ENCODE measurements at places on chromosomes 16 and 17. TPM values are rescaled to one million over a fixed set of nuclear protein-coding genes. Genes with fewer than 3 reads are reported as not detected.

TUBD1 gene
- total RNA-seq = 12.3 TPM

GUCY2D gene
- total RNA-seq = not detected

GRCh38 chr17:64129515-64129764 lies 504 bp downstream of the ERN1 start:
- peak overlapping the region; percentile 92 for H3K4me3 ChIP-seq
- peaks cover 34% of the 10 kb centered on the region for H3K36me3 ChIP-seq
- peak overlapping the region; percentile 92 for H3K27ac ChIP-seq
- H3K27me3 ChIP-seq = no peaks in the 10 kb centered on the region
- no peak for DNase-seq
- H3K4me1 ChIP-seq = peaks cover 57% of the 10 kb centered on the region

DNA sequence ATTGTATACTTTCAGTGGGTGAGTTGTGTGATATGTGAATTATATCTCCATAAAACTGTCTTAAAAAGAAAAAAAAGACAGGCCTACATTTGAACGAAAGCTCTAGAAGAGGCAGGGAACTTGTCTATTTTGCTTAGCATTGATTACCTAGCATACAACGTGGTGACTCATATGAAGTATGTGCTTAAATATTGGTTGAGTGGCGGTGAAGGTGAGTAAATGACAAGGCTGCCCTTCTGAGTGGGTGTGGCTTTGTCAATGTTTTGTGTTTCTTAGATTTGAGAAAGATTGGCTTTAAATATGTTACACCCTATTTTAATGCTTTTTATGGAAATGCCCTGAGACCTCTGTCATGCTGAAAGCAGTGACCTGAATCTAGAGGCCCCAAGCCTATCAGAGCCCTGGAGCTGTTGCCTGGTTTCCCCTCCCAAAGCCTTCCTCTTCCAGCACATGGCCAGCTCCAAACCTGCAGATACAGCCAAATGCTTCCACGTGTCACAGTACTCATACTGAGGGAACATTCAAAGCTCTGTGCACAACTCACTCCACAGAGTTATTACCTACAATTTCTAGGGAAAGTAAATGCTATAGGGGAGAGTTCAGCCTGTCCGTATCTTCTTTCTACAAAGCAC lies 260.0 kb downstream of the PHKB start:
- DNase-seq = no peak
- no peaks in the 10 kb centered on the region for H3K4me1 ChIP-seq
- H3K27me3 ChIP-seq = peaks cover 5% of the 10 kb centered on the region
- H3K4me3 ChIP-seq = no peak overlapping the region
- no peaks in the 10 kb centered on the region for H3K36me3 ChIP-seq
- H3K27ac ChIP-seq = no peak overlapping the region

DNA sequence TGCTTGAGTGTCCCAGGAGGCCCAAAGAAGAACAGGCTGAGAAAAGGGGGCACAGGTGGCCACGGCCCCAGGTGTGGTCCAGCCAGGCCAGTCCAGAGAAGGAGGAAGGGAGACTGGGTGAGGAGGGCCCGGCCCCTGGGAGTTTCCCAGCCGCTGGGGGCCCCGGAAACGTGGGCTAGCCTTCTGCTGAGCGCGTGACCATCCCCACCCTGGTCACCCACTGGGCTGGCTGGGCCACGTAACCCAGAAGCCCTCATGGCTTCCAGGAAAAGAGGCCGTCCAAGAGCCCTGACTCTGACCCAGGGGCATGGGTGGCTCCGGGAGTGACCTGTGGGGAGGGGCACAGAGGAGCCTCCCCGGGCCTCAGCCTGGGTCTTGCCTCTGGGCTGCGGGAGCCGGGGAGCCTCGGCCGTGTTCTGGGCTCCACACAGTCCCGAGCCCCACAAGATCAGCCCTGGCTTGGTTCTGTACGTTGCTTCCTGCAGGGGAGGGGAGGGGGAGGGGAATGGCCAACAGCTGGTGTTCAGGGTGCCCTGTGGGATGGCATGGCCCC lies 29.8 kb upstream of the ACSF3 start:
- DNase-seq = no peak
- H3K4me1 ChIP-seq = no peaks in the 10 kb centered on the region
- no peaks in the 10 kb centered on the region for H3K27me3 ChIP-seq

DNA sequence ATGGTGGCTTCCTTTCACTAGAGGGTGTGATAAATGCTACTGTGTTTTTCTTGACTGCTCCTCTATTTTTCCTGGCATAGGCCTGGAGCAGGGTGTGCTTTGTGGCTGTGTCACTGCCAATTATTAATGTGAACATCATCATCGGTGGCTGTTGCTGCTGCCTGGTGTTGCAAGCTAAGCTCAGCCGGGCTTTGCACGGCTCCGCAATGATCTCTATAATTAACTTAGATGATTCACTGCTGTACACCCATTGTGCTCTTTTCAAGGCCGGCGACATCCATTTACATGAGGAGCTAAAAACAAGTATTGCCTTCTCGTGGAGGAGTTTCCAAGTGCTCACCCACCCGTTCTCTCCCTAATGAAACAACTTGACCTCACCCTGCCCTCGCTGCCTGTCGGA lies 160.1 kb upstream of the IRX3 start:
- no peaks in the 10 kb centered on the region for H3K4me1 ChIP-seq
- H3K27ac ChIP-seq = no peak overlapping the region
- H3K27me3 ChIP-seq = peaks cover 2% of the 10 kb centered on the region
- H3K4me3 ChIP-seq = no peak overlapping the region

- H3K27me3 ChIP-seq = peaks cover 7% of the 10 kb centered on the region
- H3K36me3 ChIP-seq = no peaks in the 10 kb centered on the region
- no peak overlapping the region for H3K4me3 ChIP-seq
These were observed 63.4 kb upstream of the TANC2 start for GRCh38 chr17:62902531-62903220.

- H3K27ac ChIP-seq = no peak overlapping the region
- DNase-seq = no peak
- H3K4me1 ChIP-seq = peaks cover 11% of the 10 kb centered on the region
- H3K27me3 ChIP-seq = no peaks in the 10 kb centered on the region
- no peak overlapping the region for H3K4me3 ChIP-seq
These were observed 22.8 kb downstream of the TAOK1 start for GRCh38 chr17:29412780-29413565.

DNA sequence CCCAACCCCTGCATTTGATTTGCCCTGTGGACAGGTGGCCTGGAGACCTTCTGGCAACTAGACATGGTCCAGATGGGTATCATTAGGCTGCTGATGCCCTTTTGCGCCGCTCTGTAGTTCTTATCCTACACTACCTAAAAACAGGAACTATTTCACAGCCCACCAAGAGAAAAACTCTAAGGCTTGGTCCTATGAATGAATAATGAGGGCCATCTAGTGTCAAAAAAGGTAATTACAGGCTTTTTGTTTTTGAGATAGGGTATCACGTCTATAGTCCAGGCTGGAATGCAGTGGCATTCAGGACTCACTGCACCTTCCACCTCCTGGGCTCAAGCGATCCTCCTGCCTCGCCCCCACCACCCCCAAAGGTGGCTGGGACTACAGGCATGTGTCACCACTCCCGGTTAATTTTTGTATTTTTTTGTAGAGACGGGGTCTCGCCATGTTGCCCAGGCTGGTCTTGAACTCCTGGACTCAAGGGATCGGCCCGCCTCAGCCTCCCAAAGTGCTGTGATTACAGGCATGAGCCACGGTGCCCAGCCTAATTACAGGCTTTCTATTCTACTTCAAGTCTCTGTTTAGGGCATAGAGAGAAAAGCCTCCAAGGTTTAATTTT lies 20.9 kb downstream of the COIL start:
- peaks cover 19% of the 10 kb centered on the region for H3K4me1 ChIP-seq
- no peak overlapping the region for H3K4me3 ChIP-seq
- H3K36me3 ChIP-seq = peaks cover 40% of the 10 kb centered on the region
- no peak overlapping the region for H3K27ac ChIP-seq

- H3K4me1 ChIP-seq = peaks cover 7% of the 10 kb centered on the region
- H3K27me3 ChIP-seq = no peaks in the 10 kb centered on the region
- H3K36me3 ChIP-seq = peaks cover 2% of the 10 kb centered on the region
- H3K27ac ChIP-seq = no peak overlapping the region
These were observed 16.9 kb downstream of the RAB40C start for GRCh38 chr16:606656-607307.

GRCh38 chr17:19321481-19322128 lies 40.9 kb downstream of the B9D1 start:
- no peaks in the 10 kb centered on the region for H3K36me3 ChIP-seq
- no peaks in the 10 kb centered on the region for H3K4me1 ChIP-seq
- H3K4me3 ChIP-seq = no peak overlapping the region
- DNase-seq = no peak
